ENCODE measurements at places on chromosomes 16 and 17.

DNA sequence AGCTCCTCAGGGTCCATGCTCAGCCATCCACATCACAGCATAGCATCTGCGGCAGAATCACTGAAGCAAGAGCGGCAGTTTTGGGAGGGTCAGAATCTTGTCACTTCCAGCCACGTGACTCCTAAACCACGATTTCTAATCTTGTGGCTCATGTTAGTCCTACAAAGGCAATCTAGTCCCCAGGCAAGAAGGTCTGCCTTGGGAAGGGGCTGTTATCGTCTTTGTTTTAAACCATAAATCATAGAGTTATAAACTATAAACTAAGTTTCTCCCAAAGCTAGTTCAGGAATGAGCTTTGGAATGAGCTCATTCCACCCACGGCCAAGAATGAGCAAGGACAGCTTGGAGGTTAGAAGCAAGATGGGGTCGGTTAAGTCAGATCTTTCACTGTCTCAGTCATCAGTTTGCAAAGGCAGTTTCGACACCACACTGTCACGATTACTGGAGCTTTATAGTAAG is 20.8 kb upstream of the DNAH17 start:
- DNase-seq = no peak

DNA sequence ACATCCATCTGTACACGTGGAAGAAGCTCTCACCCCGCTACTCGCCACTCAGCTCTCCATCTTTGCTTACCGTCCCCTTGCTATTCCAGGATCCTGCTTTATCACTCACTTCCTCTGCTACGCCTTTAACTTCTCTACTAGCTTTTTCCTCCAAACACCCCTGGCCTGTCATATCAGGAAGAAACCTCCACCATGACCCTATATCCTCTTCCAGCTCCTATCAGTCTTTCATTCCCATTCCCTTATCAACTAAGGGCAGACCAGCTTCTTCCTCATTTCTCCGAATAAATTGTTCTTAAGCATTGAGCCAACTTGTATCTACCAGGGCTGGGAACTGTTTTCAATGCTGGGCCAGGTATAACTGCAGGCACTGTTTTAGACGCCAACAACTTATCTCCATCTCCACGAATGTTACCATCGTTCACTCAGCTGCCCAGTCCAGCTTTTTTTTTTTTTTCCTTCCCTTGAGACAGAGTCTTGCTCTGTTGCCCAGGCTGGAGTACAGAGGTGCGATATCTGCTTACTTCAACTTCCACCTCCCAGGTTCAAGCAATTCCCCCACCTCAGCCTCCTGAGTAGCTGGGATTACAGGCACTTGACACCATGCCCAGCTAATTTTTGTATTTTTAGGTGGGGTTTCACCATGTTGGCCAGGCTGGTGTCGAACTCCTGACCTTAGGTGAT is 4.3 kb downstream of the IQCK start:
- no peak for DNase-seq

- DNase-seq = peak; percentile 96
These were observed 14.8 kb downstream of the TRARG1 start for GRCh38 chr17:1294157-1294717.

DNA sequence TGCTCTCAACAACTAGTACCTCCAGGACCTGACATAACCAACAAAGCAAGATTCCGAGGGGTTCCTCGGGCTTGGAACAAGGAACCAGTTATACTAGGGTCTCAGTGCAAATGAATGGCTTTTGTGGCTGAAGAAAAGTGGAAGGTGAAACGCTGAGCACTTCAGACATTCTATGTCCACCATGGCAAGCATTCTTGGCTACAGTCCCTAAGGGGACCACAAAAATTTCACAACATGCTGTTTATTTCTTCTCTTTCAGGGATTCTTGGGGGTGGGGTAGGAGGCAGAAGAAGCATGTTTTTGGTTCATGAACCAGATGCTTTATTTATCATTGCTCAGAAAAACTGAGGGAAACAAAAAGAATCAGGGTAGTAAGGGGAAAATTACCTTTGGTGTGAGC is 479.9 kb upstream of the CDH11 start:
- DNase-seq = no peak

GRCh38 chr16:1037394-1038257 is 34.9 kb upstream of the SSTR5 start:
- no peak for DNase-seq

DNA sequence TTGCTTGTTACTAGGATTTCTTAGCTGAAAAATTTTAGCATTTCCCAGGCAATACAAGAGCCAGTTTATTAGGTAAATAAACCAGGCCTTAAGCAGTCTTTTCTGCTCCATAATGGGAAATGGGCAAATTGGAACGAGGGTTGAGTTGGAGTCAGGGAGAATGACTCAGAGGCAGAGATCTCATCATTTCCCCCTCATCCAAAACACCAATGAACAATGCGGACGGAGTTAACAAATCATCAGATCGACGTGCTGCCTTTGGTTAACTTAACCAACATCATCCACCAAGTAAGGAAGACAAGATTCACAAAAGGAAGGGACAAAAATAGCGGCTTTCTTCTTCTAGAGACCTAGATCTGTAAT is 243.5 kb downstream of the STX8 start:
- DNase-seq = no peak

- no peak for DNase-seq
These were observed 3.8 kb upstream of the UBE2Z start for GRCh38 chr17:48904428-48904827.

All from T-helper 2 cell (primary cell).